ENCODE measurements at places on chromosomes 6 and 20.

DNA sequence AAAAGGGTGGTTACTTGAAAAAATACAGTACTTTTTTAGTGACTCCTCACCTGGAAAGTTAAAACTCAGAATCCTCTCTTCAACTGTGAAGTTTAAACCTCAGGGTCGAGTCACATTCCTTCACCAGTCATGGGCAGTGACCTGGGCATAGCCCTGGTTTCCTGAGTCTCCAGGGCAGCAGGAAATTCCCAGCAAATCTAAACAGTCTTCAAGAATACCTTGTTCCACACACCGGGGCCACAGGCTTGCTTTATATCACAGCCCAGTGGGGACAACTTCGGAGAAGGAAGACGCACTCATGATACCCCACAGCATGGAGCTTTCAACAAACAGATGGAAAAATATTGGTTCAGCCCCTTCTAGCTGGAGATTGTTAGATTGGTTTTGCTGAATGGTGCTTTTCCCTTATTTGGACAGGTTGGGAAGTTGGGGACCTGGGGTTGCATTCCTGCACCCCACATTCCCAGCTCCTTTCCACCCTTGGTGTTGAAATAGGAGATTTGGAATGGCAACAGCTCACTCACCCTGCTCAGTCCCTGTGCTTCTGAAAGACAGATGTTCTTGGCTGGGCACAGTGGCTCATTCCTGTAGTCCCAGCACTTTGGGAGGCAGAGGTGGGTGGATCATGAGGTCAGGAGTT, 113.0 kb upstream of the TMEM170B start:
- DNase-seq = no peak

DNA sequence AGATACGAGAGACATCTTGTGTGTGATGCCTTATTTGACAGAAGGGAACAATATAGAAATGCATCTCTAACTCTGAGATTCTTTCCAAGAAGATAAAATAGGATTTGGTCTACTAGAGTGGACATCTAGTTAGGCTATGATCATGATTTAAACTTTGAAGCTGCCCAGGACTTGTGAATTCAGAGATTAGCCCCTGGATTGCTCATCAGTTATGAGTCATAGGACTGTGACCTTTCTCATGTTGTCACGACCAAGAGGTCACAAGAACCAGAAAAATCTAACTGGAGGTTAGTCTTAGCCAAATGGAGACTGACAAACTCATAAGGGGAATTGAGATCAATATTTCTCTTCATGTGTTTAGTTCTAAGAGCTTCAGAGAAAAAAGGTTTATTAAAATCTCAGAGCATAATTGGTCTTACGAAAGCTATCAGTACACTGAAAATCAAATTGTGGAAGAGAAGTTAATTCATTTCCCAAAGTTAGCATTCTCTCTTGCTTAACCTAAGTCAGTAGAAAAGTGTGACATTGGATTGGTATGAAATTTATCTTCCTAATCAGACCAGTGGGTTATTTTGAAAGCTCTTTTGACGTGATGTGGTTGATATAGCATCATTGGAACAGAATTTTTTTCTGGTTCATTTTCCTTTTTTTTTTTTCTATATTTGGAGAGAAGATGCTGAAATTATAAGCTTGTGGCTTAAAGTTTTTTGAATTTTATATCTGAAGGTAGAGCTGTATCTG, 245.7 kb downstream of the RNF144B start:
- DNase-seq = peak; percentile 79

- DNase-seq = no peak
These were observed 81.6 kb downstream of the DTD1 start for GRCh38 chr20:18669241-18670019.

GRCh38 chr20:56361900-56362299, 3.1 kb downstream of the FAM210B start:
- DNase-seq = no peak

- peak; percentile 57 for DNase-seq
These were observed 1.7 kb downstream of the SNX21 start for GRCh38 chr20:45835329-45835765.

GRCh38 chr20:20375862-20376261, 8.0 kb downstream of the INSM1 start:
- no peak for DNase-seq

GRCh38 chr6:1393641-1394283, 4.4 kb downstream of the FOXF2 start:
- no peak for DNase-seq

- DNase-seq = peak; percentile 89
These were observed 4.4 kb upstream of the IFNGR1 start for GRCh38 chr6:137223370-137224131.

DNA sequence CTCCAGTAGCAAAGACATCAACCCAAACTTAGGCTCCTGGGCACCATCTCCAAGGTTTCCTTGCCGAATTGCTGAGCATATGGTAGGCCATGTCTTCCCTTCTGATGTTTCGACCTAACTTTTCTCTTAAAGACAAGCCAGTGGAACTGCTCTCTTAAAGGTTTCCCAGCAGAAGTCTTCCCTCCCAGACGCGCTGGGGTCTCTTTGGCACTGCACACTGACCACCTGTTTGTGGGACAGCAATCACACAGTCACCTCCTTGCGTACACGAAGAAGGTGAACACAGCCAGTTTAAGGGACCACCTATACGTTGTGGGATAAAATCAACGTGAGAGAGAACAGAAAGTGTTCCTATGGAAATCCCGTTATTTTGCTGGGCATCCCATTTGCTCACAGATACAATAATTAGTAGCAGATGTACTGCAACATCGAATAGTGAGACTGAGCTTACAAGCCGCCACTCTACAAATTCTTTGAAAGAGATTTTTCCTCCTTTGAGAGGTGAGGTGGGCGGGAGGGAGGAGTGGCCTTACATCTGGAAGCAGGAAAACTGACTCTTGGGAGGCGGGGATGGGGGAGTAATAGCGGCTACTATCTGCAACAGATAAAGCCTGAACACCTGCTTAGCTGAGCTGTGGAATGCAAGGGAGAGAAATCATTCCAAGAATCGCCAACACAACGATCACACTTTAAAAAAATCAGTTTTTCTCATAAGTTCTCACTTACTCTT, 9.9 kb downstream of the GRIK2 start:
- DNase-seq = no peak

DNA sequence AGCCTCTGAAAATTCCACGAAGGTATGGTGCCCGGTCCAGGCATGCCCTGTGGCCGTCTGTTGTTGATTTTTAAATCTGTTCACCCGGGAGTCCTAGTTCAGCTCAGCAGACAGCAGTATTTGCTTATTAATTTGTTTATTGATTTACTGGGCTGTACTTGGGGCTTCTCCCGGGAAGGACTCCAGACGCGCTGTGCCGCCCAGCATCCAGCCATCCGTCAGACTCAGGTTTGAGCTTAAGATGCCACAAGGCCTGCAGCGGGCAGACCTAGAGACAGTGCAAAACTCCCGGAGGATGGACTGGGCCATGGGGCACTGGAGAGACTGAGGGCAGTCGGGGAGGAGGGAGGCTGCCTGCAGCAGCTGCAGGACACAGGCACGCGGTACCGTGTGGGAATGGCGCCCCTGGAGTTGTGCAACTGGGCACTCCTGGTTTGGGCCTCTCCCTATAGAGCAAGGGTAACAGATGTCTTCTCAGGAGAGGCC, 17.3 kb upstream of the CCDC167 start:
- DNase-seq = peak; percentile 3

GRCh38 chr6:142381181-142381580, 79.4 kb downstream of the ADGRG6 start:
- DNase-seq = no peak

DNA sequence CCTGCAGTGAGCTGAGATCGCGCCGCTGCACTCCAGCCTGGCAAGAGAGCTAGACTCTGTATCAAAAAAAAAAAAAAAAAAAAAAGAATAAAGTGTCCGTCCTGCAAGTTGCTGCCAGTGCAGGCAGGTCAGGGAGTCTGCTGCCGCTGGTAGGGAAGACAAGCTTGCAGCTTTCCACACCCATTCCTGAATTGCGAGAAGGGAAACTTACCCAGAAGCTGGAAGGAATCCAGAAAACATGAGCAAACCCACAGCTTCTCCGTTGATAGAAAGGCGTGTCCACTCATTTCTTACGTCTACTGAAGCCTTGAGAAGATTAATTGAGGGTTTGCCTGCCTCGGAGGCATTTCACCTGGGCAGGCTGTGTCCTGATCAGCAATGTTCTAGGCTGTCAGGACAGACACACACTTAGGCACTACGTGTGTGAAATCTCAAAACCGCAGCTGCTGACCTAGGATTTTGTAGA, 61.6 kb upstream of the DSP start:
- DNase-seq = peak; percentile 79

DNA sequence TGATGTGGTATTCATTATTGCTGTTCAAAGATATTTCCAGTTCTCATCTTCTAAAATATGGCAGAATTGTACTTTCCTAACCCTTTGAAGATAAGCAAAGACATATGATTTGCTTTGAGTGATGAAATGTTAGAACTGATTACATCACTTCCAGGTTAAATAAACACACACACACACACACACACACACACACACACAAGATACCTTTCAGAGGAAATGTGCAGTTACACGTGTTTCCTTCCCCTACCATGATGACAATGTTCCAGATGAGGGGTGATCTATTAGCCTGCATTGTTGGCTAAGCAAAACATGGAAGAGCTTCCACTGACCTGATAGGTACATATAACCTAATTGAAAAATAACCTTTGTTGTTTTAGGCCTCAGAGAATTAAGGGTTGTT, 11.7 kb upstream of the FRK start:
- DNase-seq = no peak

DNA sequence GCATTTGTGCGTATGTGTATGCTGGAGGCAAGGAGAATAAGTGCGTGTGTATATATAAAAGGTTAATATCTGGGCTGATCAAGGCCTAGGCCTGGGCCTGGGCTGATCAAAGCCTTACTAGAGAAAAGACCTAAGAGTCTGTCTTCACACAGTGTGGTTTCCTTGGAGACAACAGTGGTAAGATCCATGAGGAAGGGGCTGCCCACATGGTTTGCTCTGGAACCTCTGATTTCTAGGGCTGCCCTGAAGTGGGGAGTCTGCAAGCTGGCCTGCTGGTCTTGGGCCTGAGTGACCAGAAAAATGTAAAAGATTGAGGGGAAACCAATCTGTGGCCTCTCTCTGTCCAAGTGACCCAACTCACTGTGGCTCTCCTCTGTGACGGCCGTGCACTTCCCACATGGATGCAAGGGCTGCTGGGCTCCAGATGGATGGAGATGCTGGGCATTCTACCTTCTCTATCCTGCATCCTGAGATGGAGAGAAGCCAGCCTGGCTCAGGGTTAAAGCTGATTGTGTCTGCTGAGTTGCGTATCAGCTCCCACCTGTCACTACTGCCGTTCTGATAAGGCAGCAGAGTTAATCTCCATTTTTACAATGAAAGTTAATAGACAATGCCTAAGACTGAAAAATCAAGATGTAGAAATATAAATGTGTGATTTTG, 90.3 kb upstream of the NXT1 start:
- DNase-seq = no peak

DNA sequence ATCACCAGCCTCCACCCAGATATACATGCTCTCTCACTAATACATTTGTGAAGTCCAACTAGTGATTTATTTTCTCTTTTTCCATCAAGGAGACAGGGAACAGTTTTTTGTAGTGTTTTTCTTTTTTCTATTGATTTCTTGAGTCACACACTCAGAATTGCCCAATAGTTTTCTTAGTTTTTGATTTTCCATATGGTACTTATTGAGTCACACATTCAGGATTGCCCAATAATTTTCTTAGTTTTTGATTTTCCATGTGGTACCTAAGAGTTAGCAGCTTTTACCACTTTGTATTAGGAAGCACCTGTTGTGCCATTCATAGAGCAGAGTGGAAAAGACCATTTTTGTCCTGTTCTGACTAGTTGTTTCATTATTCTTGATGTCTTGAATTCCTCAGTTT, 1268.8 kb downstream of the EPHA7 start:
- DNase-seq = no peak

DNA sequence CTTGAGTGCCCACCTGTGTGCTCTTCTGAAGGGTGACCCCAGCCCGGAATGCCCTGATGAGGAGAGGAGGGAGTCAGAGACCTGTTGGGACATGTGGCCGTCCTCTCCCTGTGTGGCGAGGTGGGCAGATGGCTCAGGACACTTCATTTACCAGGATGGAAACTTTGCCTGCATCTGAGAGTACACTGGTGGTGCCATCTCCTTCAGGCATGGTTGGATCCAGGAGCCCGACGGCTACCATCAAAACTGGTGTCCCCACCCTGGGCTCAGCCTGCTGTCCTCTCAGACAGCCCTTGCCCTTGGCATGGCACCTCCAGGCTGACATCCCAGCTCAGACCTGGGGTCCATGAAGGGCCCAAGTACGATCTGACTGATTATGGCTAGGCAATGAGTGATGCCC, 7.0 kb upstream of the OSBPL2 start:
- no peak for DNase-seq

- no peak for DNase-seq
These were observed 428.6 kb downstream of the HACE1 start for GRCh38 chr6:104431096-104431495.

GRCh38 chr20:62711703-62712101, 3.1 kb downstream of the NTSR1 start:
- no peak for DNase-seq

GRCh38 chr6:113129991-113130390, 727.2 kb upstream of the MARCKS start:
- no peak for DNase-seq

DNA sequence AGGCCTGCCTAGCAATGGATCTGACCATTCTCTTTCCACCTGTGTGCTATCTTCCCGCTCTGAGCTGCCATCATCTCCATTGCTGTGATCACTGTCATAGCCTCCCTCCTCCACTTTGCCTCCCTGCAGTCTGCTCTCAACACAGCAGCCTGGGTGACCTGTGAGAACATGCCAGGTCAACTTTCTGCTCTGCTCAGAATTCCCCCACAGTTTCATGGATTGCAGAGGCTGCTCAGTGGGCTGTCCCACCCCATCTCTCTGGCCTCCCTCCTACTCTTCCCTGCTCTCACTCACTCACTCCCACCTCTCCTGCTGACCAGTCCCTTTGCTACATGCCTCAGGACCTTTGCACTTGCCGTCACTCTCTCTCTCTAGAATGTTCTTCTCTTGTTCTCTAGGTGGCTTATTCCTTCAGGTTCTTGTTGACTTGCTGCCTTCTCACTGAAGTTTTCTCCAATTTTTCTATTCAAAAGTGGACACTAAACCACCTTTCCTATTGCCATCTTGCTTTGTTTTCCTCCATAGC, 159.9 kb downstream of the CD83 start:
- no peak for DNase-seq

DNA sequence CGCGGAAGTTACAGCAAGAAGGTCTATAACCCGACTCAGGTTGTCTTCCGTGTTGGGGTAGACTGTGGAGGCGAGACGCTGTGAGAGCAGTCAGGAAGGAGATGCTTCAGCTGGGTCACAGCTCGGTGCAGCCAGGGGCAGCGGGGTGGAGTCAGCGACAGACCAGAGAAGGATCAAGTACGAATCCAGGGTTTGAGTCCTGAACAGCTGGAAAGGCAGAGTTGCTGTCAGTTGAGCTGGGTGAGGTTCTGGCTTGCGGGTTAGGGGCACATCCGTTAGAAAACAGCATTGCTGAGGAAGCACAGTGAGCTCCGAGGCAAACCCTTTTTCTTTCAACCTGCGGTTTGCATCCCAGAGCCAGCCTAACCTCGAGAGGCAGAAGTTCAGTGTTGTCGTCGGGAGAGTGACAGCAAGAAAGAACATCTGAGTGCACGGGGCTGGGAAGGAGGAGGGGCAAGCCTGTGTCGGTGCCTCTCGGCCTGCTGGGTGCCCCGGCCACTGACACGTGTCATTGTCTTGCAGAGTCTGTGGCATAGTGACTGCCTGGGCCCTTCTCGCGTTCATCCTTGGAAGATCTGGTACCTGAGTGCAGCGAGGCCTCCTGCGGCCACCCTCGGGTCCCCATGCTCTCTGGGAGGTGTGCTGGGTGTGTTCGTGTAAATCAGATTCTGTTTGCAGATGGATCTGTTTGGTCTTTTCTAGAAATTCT, 20.0 kb downstream of the PNLDC1 start:
- no peak for DNase-seq

GRCh38 chr6:24064106-24064505, 61.9 kb upstream of the NRSN1 start:
- peak; percentile 50 for DNase-seq

All from fibroblast of mammary gland (primary cell).